ENCODE measurements at places on chromosomes 1 and 21. TPM values are rescaled to one million over a fixed set of nuclear protein-coding genes. Genes with fewer than 3 reads are reported as not detected.

Gene SPRR2F
- total RNA-seq: not detected

GRCh38 chr1:50967416-50968157 is 2.5 kb upstream of the CDKN2C start:
- peak overlapping the region; percentile 98 for H3K4me3 ChIP-seq
- H3K36me3 ChIP-seq: peaks cover 26% of the 10 kb centered on the region
- H3K27me3 ChIP-seq: no peaks in the 10 kb centered on the region
- no peak for DNase-seq
- H3K4me1 ChIP-seq: peaks cover 18% of the 10 kb centered on the region

DNA sequence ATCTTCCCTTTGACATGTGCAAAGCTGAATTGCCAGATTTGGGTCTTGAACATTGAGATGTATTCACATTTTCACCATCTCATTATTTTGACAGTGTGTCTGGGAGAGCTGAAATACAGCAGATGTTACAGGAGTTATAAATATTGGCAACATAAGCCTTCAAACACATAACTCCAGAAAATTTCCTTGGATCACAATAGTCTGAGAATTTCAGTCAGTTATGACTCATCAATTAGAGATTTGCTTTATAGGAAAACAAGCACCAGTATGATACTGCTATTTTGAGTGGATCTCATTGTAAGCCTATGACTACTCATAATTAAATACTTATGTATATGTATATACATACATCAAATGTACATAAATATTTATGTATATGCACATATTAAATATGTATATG is 1171.8 kb downstream of the AMY1C start:
- DNase-seq: no peak
- H3K27ac ChIP-seq: no peak overlapping the region
- no peaks in the 10 kb centered on the region for H3K27me3 ChIP-seq
- H3K36me3 ChIP-seq: no peaks in the 10 kb centered on the region

DNA sequence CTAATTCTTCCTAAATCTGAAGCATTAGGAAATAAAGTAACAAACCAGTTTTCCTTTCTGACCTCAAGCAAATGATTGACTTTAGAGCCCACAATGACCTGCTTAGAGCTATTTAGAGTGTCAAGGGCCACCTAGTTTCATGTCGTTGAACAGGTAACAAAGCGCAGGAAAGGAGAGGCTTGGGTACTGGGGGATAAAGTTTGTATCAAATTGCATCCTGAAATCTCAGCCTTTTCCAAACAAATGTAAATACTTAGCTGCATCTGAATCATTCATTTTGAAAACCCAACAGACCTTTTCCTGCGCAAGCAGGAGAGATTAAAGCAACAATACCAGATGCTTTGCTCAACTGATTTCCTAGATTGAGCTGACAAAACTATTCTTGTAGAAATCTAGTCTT is 121.2 kb downstream of the NRIP1 start:
- no peaks in the 10 kb centered on the region for H3K4me1 ChIP-seq
- no peak overlapping the region for H3K27ac ChIP-seq
- no peak overlapping the region for H3K4me3 ChIP-seq
- DNase-seq: no peak
- no peaks in the 10 kb centered on the region for H3K36me3 ChIP-seq

Gene S100A7A
- total RNA-seq: not detected

DNA sequence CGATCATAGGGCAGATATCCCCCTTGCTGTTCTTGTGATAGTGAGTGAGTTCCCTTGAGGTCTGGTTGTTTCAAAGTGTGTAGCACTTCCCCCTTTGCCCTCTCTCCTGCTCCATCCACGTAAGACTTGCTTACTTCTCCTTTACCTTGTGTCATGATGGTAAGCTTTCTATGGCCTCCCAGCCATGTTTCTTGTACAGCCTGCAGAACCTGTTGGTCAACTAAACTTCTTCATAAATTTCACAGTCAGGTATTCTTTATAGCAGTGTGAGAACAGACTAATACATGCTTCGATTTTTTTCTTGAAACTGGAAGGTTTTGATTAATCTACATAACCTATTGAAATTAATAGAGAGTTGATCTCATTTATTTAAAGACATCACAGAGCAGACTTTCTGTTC is 302.5 kb upstream of the PBX1 start:
- no peak overlapping the region for H3K27ac ChIP-seq
- no peaks in the 10 kb centered on the region for H3K27me3 ChIP-seq
- DNase-seq: no peak
- H3K36me3 ChIP-seq: no peaks in the 10 kb centered on the region
- H3K4me1 ChIP-seq: no peaks in the 10 kb centered on the region

GRCh38 chr1:143698016-143698415 is 273.8 kb downstream of the FAM72C start:
- peaks cover 7% of the 10 kb centered on the region for H3K36me3 ChIP-seq
- no peak overlapping the region for H3K4me3 ChIP-seq
- no peak overlapping the region for H3K27ac ChIP-seq
- no peaks in the 10 kb centered on the region for H3K4me1 ChIP-seq
- peaks cover 42% of the 10 kb centered on the region for H3K27me3 ChIP-seq
- no peak for DNase-seq

- no peaks in the 10 kb centered on the region for H3K27me3 ChIP-seq
- no peak for DNase-seq
- no peak overlapping the region for H3K27ac ChIP-seq
- no peaks in the 10 kb centered on the region for H3K4me1 ChIP-seq
- no peaks in the 10 kb centered on the region for H3K36me3 ChIP-seq
These were observed 206.7 kb downstream of the CTH start for GRCh38 chr1:70617728-70618127.

DNA sequence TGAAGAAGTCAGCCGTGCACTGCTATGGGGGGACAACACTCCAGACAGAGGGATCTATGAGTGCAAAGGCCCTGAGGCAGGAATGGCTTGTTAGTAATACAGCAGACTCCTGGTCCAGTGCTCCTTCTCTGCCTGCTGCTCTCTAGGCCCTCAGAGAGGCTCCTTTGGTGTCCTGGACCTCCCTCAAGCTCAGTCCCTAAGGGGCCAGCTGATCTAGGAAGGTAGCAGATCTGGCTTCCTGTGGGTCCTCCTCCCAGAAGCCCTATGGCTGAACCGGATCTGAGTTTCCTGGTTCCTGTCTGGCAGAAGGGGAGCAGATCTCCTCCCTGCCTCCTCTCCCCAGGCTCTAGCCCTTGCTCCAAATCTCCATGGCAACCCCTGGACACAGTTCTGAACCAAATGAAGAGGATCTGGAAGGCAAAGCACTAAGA is at the start of gene LDLRAD2:
Gene LDLRAD2, plus strand, starts transcription at position 391 of the 431 bp plus-strand sequence. CDS start 187 bp downstream, outside the sequence.
- H3K27ac ChIP-seq: no peak within 1 kb of the TSS
- H3K4me3 ChIP-seq: no peak within 1 kb of the TSS
- DNase-seq: no peak
- H3K36me3 ChIP-seq: no peaks in the 10 kb centered on the region
- H3K4me1 ChIP-seq: peaks cover 5% of the 10 kb centered on the region

- no peaks in the 10 kb centered on the region for H3K36me3 ChIP-seq
- H3K4me3 ChIP-seq: no peak overlapping the region
- no peak overlapping the region for H3K27ac ChIP-seq
- no peaks in the 10 kb centered on the region for H3K27me3 ChIP-seq
- no peak for DNase-seq
These were observed 3.2 kb upstream of the ACTRT2 start for GRCh38 chr1:3018051-3018471.
